ENCODE measurements at places on chromosomes 3 and 15. TPM values are rescaled to one million over a fixed set of nuclear protein-coding genes. Genes with fewer than 3 reads are reported as not detected.

DNA sequence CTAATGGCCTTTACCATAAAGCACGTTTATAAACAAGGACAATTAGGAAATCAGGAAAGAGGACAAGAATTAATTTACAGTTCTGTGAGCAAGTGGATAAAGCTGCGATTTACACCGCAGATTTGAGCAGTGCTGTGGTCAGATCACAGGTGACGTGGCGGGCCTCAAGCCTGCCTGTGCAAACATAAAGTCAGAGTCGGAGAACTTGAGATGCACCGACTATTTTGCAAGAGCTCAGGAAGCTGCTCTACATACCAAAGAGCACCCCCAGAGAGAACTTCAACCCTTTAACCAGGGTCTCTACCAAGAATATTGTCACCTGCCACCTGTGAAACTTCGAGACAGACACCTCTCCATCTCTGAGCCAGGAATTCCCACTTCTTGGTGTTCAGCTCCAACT is 35.7 kb downstream of the MECOM start:
- DNase-seq, result no peak

GRCh38 chr3:77102951-77103769 is 63.3 kb downstream of the ROBO2 start:
- no peak for DNase-seq

- DNase-seq, result peak; percentile 32
Measured at GRCh38 chr3:128052595-128053351, 536 bp downstream of the SEC61A1 start.

GRCh38 chr3:14410106-14410502 is 7.7 kb downstream of the SLC6A6 start:
- DNase-seq, result no peak

- no peak for DNase-seq
Measured at GRCh38 chr3:187287256-187287655, 4.3 kb downstream of the MASP1 start.

- DNase-seq, result no peak
Measured at GRCh38 chr3:55512571-55513343, 25.7 kb upstream of the WNT5A start.

DNA sequence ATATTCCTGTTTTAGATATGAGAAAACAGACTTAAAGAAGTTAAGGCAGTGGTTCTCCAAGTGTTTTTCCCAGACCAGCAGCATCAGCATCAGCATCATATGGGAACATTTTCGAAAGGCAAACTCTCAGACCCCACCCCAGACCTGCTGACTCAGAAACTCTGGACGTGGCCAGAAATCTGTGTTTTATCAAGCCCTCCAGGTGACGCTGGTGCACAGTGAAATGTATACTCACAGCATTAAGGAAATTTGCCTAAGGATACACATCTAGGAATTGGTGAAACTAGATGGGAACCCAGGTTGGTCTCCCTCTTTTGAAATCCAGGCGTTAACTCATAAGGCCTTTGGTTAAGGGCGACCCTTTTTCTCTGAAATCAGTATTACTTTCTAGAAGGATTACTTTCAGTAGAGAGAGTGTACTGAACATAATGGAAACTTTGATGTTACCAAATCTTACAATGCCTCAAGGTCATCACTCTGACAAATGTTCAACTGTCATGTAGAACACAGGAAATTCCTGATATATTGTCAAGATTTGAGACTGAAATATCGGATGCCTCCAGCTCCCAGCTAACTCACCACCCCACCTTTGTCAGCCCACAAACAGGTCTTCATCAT is 910.2 kb downstream of the ROBO1 start:
- peak; percentile 57 for DNase-seq

DNA sequence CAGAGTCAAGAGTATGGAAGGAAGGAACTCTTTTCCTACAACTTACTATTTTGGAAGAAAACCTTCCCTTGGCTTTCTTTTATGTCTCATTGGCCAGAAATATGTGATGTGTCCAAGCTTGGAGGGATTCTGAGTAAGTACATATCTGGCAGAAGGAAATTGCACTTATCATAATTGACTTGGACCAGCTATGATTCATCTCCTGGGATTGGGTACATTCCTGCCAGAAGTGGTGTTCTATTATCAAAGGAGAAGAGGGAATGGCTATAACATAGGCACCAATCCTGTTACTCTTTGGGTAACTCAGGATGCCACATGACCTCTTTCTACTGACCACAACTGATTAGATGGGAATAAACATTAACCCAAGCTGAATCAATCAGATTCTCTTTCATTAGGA is 13.5 kb upstream of the DAZL start:
- DNase-seq, result peak; percentile 14

DNA sequence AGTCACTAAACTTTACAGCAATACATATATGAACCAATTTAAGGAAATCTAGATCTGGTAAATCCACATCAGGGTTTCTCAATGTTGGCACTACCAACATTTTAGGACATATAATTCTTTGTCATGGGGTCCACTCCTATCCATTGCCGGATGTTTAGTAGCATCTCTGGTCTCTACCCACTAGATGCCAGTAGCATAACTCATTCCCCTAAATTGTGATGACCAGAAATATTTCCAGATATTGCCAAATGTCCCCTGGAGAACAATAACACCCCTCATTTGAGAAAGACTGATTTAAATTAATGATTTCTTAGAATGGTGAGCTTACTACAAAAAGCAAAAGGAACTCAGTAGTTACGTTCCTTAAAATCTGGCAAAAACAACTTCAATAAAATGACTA is 23.1 kb upstream of the ANKRD28 start:
- peak; percentile 37 for DNase-seq

DNA sequence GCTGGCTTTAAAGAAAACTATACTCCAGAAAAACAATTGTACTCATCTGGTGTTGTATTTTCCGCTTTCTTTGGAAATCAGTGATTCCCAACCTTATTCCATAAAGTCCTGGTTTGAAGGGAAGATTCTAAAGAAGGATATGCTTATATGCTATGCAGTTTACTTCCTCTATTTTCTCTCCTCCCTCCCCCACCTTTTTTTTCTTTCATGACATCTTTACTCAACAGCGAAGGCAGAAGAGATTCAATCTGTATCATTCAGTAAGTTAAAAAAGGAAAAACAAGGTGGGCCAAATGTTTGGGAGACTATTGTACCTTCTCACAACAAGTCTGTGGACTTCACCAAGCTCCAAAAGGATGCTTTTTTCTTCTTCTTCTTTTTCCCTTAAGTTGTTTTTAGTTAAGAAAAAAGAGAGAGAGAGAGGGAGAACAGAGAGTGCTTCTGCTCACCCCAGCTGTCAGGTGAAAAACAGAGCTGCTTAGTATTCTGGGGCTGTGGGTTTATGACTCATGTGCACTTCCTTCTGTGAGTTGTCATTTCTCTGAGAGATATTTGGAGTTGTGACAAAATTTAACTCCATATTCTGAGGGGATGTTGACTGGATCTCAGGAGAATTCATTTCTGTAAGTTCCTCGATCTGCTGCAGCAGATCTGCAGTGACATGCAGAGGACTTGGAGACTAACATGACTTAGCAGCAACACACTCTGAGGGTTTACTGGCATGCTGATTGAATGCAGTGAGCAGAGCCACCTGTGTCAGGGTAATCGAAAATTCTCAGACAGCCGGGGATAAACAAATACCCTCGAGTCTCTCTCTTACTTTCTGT is 70.7 kb downstream of the SSR3 start:
- peak; percentile 86 for DNase-seq

- peak; percentile 71 for DNase-seq
Measured at GRCh38 chr3:139427283-139428060, 38.0 kb upstream of the COPB2 start.

GRCh38 chr3:47590216-47590615 is 11.6 kb upstream of the CSPG5 start:
- no peak for DNase-seq

GRCh38 chr3:126487151-126487771 is 11.6 kb upstream of the ZXDC start:
- peak; percentile 85 for DNase-seq

DNA sequence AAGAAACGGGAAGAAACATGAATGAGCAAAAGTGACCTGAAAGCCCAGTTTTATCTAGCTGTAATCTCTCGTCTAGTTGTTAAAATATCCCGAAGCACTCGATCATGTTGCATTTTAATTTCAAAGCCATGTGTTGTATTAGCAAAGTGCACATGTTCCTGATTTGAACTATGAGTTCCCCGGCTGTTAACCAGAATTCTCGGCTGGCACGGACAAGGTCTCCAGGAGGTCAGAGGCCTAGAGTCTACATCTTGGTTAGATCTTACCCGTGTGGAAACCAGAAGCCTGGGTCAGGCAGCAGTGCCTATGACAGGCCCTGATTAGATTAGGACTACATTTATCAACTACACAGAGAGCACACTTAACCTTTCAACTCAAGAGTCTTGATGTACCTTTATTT is 195.8 kb downstream of the CDIN1 start:
- no peak for DNase-seq

DNA sequence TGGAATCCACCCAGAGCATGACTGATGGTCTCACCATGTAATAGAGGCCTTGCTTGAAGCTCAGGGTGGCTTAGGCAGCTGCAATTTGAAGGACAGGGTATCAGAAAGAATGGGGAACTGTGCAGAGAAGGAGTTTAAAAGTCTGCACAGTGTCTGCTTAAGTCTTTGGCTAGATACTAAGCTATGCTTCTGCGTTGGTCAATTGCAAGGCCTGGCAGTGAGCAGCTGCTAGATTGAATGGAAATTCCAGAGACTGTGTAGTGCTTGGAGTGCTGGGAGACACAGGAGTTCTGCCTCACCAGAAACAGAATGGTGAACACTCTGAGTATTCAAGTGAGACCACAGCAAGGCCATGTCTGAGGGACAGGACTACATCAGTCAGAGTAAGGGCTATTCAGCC is 17.3 kb upstream of the ATP10A start:
- no peak for DNase-seq

- DNase-seq, result peak; percentile 13
Measured at GRCh38 chr3:101262393-101263240, 57.8 kb downstream of the IMPG2 start.

DNA sequence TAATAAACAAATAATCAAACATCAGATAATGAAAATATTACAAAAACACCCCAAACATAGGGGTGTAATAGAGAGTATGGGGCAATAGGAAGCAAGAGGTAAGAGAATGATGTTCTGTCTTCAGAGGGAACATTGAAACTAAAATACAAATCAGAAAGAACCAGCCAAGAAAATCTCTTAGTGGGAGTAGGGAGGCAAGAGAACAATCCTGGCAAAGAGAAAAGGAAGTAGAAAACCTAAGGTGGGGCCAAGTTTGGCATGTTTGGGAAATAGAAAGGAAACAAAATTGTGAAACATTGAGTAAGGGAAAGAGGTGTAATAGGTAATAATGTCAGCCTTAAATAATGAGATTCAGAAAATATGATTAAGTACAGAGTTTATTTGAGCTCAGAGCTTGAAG is 467.1 kb downstream of the RBMS3 start:
- DNase-seq, result no peak

GRCh38 chr3:28841441-28841840 is 439.4 kb upstream of the RBMS3 start:
- no peak for DNase-seq

GRCh38 chr15:60729850-60730458 is 251.0 kb upstream of the ICE2 start:
- no peak for DNase-seq

DNA sequence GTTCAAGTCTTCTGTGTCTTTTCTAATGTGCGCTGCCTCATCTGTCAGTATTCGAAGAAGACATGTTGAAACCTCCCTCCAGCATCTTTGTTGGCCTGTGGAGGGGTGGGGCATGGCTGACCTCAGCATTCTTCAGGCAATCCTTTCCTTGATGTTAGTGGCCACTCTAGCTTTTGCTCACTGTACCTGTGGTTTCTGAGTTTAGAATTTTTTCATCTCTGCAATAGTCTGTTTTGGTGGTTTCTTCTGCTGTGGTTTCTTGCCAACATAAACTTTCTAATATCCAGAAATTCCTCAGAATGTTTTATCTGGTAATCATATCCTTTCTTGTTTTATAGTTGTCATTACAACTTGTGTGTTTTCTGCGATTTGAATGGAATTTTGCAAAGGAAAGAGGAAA is 251.3 kb upstream of the NR2E3 start:
- DNase-seq, result peak; percentile 88

DNA sequence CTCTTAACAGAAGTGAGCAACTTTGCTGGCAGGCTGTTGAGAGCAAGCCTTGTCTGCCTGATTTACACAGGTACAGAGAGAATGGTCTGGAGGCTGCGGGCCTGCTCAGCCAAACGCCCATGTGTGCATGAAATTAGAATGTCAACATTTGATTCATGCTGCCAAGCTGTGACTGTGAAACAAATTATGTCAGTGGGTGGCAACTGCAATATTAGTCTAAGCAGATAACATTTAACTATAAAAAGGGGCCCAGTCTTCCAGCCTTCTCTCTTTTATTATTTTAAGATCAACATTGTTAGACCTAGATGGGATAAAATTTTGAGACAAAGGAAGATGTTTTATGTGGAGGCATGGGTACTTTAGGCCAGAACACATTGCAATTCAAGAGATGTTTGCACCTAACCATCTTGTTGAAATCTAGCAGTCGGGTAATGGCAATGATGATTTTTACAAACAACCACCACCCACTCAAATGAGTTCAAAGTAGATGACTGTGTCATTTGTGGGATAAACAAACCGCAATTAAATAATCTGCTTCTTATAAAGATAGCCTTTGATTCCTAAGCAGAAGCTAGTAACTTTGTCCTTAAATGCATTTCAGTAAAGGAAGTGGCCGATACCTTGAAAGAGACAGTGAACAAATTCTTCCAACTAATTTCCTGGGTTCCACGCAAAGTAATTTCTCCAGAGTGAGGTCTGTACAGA is 70.2 kb downstream of the FOXB1 start:
- DNase-seq, result peak; percentile 40

DNA sequence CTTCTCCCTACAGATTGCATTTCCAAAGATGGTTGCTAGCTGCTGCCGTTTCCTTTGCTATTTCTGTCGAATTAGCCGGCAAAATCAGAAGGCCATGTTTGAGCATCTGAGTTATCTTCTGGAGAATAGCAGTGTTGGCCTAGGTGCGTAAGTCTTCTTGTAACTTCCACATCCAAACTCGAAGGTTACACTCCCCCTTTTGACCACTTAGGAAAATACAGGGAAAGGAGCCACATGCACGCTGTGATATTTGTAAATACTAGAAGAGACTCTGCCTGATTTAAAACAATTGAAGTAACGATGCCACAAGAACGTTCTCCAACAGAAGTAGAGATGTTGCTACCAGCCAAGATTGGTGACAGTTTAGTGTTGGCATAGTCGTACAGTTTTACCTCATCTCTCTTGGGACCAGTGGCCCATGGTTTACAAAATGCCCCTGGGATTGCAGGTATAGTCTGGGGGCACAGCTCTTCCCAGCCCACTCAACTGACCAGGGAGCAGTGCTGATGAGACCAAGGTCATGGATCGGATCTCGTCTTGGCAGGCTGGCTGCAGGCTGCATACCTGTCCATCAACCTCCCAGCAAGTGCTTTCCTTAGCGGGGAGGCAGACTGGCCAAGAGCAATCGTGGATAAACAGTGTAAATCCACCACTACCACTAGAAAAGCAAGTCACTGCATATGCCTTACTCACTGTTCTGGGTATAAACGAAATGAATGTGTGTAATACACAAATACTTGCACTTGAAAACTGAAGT is 268.4 kb upstream of the CHRM5 start:
- DNase-seq, result peak; percentile 29

- DNase-seq, result no peak
Measured at GRCh38 chr3:108450444-108450843, 60.0 kb downstream of the MYH15 start.

RGMA gene
- not detected for total RNA-seq

SEMA3G gene
- 0.12 TPM for total RNA-seq

FBXL2 gene
- 9.5 TPM for total RNA-seq

SCN5A gene
- 0.59 TPM for total RNA-seq

COLQ gene
- 0.48 TPM for total RNA-seq

RASL12 gene
- 0.39 TPM for total RNA-seq

SH3BP5 gene
- total RNA-seq, result 3.2 TPM

C3orf85 gene
- not detected for total RNA-seq

NKTR gene
- 28.0 TPM for total RNA-seq

TMEM207 gene
- total RNA-seq, result not detected

ELL3 gene
- 1.2 TPM for total RNA-seq

Data from RPMI7951 (cell line).